ENCODE measurements at places on chromosomes 11 and 22.
A peak's percentile ranks its signal among the peaks of the same experiment; 100 is the strongest.

DNA sequence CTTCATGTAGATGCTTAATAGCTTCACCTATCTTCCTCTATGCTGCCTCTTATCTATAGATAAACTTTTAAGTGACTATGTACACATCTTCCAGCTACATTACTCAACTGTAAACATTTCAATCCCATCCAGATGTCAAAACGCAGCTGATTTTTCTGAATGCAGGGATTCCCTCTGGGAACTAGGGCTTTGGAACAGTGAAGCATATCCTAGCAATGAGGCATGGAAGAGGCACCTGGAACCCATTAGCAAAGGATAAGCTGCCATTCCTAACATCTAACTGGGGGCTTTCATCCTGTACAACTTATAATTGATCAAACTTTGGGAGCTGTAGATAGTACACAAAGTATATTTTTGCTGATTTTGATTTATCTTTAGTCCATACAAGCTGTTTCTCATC lies 40.8 kb upstream of the OPCML start:
- DNase-seq = no peak

GRCh38 chr11:129223260-129223659 lies 31.1 kb upstream of the ARHGAP32 start:
- DNase-seq = no peak

DNA sequence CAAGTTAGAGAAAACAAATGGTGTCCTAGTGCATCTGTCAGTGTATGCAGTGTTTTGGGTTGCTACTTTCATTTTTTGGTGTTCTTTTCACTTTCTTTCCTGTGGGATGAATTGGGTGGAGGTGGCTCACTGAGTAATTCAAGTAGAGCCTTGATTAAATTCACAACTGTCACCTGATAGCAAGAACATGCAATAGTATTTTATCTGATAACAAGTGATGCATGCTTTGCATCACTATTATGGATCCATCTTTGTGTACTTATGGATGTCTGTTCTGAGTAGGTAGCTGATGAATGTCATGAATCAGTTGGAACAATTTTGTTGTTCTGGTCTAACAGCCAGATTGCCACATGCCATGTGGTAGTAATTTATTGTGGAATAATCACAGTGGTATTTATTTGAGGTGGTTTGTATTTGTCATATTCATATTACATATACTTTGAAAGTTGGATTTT lies 87.5 kb downstream of the DDX10 start:
- no peak for DNase-seq

- no peak for DNase-seq
Measured at GRCh38 chr11:35105319-35106079, 33.5 kb upstream of the CD44 start.

DNA sequence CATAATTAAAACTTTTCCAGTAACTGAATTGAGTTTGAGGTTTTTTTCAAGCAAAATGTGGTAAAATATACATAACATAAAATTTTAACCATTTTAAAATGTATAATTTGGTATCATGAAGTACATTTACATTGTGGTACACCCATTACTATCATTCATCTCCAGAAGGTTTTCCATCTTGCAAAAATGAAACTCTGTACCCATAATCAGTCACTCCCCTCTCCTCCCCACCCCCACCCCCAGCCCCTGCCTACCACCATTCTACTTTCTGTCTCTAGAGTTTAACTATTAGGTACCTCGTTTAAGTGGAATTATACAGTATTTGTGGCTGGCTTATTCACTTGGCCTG lies 63.7 kb downstream of the MICAL2 start:
- DNase-seq = no peak

DNA sequence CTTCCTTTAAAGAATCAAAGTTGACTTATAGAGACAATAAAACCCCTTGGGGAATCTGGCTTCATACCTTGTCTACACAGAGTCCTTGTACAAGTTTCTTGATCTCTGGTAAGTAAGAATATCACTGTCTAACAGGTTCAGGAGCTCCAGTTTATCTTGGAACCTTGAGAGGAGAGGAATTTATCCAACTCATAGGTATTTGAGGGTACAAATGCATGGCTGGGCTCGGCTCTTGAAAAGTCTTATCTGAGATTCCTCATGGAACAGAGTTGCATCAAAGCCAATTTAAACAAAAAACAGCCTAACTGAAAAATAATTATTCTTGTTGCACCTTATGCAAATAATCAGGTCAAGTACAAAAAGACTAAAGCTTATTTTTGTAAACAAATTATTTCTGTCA lies 33.4 kb downstream of the CARD18 start:
- no peak for DNase-seq

DNA sequence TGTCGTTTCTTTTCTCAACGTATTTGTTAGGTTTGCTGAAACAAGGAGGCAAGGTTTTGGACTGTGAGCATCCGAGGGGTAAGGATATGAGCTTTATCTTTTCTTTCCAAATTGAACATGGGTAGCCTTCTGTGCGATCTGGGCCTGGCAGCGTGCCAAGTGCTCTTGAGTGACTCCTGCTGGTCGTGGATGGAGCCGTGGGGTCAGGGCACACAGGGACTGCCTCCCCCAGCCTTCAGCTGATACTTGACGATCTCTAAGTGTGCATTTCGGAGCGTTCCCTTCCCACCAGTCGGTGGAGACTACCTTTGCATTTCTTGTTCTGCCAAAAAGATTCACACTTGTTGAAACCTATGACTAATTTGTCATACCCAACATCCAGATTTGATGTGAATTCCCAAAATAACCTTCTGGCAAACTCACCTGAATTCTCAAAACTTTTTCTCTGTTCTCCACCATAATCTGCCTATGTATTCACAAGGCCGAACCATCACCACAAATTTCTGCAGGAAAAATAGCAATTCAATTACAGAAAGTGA lies 40.1 kb upstream of the CLMP start:
- no peak for DNase-seq

DNA sequence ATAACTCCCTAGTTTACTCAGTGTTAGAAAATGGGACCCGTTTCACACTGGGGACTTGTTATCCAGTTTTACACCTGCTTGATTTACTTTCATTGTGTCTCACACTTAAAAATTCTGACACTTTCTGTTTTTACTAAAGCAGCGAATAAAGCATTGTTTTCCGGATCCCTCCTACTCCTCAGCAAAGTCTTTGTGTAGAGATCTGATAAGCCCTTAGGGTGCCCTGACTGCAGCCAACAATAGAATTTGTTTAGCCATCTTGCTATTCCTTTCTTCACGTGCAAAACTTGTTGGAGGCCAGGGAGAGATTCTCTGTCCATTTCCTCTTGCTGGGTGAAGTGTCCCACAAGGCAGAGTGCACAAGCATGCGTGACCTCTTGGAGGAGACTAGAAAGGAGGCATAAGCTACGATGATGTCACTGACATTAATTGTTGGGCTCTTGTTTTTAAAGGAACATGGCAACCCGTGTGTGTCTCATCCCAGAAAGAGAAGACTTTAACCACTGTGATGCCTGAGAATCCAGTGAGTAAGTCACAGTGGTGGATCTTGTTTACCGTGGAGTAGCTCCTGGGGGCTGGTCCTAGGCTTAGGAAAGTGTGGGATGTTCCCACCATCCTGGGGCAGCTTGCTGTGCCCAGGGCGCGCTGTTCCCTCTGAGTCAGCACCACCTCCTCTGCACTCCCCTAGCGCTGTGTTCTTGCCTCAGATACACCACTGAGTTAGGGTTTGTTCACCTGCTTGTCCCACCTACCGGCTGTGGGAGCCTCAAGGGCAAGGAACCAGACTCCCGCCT lies 27.7 kb downstream of the MICAL2 start:
- peak; percentile 98 for DNase-seq

- DNase-seq = no peak
Measured at GRCh38 chr11:126411971-126412381, 56.5 kb downstream of the ST3GAL4 start.

- no peak for DNase-seq
Measured at GRCh38 chr11:125483592-125483991, 12.5 kb downstream of the FEZ1 start.

- no peak for DNase-seq
Measured at GRCh38 chr11:119723243-119723951, 5.6 kb downstream of the NECTIN1 start.

- DNase-seq = no peak
Measured at GRCh38 chr11:128862908-128863660, 4.0 kb downstream of the KCNJ1 start.

- no peak for DNase-seq
Measured at GRCh38 chr11:8720352-8720751, 37.8 kb downstream of the RPL27A start.

DNA sequence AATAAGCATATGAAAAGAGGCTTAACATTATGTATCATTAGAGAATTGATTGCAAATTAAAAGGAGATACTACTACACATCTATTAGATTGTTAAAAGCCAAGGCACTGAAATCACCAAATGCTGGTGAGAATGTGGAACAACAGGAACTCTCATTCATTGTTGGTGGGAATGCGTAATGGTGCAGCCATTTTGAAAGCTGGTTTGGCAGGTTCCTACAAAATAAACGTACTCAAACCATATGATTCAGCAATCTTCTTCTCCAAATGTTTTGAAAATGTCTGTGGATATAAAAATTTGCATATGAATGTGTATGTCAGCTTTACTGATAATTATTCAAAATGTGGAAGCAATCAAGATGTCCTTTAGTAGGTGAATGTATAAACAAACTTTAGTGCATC lies 176.4 kb upstream of the PLET1 start:
- no peak for DNase-seq

- DNase-seq = no peak
Measured at GRCh38 chr22:20545681-20546521, 38.5 kb downstream of the MED15 start.

Data from brain pericyte (primary cell).